ENCODE measurements at places on chromosomes 3 and 15. TPM values are rescaled to one million over a fixed set of nuclear protein-coding genes. Genes with fewer than 3 reads are reported as not detected.

DNA sequence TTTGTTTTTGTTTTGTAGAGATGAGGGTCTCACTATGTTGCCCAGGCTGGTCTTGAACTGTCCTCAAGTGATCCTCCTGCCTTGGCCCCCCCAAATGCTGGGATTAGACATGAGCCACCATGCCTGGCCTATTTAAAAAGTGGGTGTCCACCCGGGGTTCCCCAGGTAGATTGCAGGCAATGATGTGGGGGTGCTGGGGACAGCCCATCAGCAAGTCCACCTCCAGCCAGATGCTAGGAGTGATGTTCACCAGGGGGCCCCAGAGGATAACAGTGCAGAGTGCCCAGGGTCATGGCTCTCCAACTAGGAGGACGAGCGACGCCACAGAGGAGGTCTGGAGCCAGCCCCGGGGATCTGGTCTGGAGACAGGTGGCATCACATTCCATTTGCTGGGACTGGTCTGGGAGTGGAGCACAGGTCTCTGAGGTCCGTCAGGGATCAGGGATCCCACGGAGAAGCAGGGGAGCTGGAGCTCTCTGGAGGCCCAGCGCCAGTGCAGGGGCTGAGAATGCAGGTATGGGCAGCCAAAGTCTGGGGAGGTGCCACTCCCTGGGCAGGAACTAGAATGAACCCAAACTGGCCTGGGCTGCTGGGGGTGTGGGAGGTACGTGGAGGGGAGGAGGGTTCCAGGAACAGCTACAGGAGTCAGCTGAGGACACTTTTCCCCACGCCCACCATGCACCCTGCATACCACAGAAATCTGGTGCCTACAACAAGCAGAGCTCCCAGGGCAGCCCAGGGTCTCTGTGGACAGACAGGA, 51.2 kb upstream of the PCSK6 start:
- DNase-seq = no peak

GRCh38 chr3:140434261-140434905, 243.5 kb upstream of the TRIM42 start:
- DNase-seq = no peak

Gene LTF
- not detected for total RNA-seq

- no peak for DNase-seq
These were observed 25.7 kb upstream of the GOLIM4 start for GRCh38 chr3:168121184-168122017.

DNA sequence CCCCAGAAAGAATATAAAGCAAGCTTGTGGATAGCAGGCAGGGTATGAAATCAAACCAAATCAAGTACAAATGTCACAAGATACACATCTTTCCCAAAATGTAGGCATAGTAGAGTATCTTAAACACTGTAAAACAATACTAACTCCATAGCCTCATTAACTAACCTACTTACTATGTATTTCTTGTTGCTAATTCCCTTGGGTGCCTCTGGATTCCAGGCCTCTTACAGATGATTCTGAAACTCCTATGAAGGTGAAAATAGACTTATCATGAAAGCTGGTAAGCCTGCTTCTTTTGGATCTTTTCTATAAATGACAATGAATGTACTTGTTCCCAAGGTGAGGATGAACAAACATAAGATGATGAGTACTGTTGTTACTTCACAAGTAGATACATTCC, 93.8 kb downstream of the FRMD5 start:
- DNase-seq = no peak

- no peak for DNase-seq
These were observed 1.3 kb downstream of the ARHGEF26 start for GRCh38 chr3:154122552-154122911.

DNA sequence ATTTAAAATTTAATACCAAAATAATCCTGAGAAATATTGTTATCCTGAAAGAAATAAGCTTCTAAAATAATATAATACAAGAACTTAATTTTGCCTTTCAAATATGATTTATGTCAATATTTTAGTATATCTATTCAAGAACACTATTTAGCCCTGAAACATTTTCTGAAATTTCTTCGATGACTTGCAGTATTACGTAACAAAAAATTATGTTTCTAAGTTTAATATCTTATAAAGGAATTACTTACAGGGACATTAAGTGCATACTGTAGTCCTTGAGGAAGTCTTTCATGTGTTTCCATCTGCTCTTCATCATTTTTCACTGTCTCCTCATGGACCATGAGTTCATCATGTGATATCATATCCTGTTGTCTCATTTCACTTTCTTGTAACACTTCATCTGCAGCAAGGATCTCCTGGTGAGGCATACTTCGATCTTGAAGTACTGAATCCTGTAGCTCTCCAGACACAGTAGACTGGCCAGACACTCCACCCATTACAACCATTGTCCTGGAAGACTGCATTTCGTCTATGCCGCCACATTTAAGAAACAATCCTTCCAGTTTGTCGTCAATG, 62.0 kb downstream of the ZNF148 start:
- peak; percentile 62 for DNase-seq

DNA sequence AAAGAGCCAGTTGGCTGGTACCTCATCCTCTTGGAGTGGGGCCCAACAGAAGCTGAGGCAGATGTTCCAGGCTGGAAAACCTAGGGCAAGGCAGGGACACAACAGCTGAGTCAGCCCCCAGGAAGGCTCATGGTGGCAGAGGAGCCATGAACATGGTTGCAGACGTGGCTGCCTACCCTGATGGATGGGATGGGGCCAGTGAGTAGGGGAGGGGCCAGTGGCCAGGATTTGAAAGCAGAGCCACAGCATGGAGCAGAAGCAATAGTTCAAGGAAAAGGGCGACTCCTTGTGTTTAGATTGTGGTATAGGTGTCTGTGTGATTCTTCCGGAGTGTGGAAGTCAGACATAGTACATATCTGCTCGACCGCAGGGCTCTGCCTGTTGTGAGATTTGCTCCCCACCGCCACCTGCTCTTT, 24.2 kb downstream of the PXYLP1 start:
- DNase-seq = no peak

- no peak for DNase-seq
These were observed 86.9 kb upstream of the SLC25A26 start for GRCh38 chr3:66133853-66134445.
